ENCODE measurements at places on chromosomes 16 and 17.

GRCh38 chr17:4896332-4897197, 2.8 kb upstream of the C17orf107 start:
- no peak for DNase-seq

GRCh38 chr16:24041834-24042631, 206.2 kb downstream of the PRKCB start:
- peak; percentile 75 for DNase-seq

DNA sequence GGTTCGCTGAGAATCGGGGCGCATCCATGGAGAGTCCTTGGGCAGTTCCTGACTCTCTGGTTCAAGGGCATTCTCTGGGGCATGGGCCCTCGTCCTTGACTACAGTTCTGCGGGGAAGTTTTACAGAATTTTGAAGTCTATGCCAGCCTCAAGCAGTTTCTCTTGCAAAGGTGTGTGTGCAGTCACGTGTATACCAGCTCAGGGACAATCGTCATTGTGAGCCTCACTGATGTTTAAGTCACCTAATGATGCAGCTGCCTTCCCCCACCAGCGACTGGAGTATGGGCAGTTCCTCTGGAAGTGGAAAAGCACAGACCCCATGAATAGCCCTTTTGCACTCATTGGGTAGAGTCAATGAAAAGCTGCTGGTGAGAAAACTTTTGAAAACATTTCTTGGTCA, 1.3 kb downstream of the PLCG2 start:
- DNase-seq = no peak

DNA sequence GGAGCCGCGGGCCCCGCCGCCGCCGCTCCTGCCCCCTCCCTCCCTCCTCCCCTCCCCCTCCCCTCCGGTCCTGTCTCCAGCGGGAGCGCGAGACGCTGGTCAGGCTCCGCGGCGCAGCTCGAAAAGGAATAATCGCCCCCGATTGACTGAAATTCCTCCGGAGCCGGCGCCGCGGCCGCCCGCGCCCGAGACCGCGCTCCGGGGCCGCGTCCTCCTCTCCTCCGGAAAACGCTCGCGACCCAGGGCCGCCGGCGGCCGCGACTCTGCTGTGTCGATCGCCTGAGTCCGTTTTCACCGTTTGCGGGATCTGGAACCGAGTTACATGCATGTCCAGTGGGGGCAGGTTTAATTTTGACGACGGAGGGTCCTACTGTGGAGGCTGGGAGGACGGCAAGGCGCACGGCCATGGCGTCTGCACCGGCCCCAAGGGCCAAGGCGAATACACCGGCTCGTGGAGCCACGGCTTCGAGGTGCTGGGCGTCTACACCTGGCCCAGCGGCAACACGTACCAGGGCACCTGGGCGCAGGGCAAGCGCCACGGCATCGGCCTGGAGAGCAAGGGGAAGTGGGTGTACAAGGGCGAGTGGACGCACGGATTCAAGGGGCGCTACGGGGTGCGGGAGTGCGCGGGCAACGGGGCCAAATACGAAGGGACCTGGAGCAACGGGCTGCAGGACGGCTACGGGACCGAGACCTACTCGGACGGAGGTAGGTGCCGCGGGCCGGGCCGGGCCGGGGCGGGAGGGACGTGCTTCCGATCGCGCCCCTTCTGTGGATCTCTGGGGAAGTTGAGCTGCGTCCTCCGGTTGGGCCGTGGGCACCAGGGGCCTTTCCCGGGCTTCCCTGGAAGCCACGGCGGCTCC, 744 bp downstream of the JPH3 start:
- no peak for DNase-seq

DNA sequence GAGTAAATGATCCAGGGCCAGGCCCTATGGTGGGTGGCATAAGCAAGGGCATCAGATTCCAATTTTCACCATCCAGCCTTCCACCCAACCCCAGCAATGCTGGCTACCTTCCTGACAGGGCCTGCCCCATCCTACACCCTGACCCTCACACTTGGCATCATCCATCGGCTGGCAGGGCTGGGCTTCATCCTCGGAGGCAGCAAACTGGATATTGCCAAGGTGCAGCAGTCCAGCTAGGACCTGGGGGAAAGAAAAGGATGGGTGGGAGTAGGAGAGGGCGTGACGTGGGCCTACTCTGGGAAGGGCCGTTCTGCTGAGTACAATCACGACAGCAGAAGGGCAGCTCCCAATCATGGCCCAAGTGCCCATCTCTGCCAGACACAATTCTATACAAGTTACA, 23.5 kb downstream of the MYO19 start:
- DNase-seq = no peak

GRCh38 chr17:43534909-43535308, 11.2 kb downstream of the ETV4 start:
- no peak for DNase-seq

GRCh38 chr16:30601966-30602365, 8.2 kb downstream of the ZNF689 start:
- DNase-seq = peak; percentile 49
